ENCODE measurements at places on chromosomes 2 and 18.
A peak's percentile ranks its signal among the peaks of the same experiment; 100 is the strongest.

GRCh38 chr2:218658671-218659257 lies 659 bp downstream of the ZNF142 start:
- peak; percentile 33 for DNase-seq

DNA sequence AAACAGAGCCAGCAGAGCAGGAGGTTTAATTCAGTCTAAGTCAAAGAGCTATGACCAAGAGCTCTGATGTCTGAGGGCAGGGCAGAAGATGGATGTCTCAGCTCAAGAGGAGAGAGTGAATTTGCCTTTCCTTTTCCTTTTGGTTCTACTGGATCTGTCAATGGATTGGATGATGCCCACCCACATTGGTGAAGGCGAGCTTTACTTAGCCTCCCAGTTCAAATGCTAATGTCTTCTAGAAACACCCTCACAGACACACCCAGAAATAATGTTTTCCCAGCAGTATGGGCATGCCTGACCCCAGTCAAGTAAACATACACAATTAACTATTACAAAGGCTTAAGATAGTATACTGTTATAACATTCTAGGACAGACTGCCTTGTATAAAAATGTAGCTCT lies 236.3 kb upstream of the NRXN1 start:
- no peak for DNase-seq

DNA sequence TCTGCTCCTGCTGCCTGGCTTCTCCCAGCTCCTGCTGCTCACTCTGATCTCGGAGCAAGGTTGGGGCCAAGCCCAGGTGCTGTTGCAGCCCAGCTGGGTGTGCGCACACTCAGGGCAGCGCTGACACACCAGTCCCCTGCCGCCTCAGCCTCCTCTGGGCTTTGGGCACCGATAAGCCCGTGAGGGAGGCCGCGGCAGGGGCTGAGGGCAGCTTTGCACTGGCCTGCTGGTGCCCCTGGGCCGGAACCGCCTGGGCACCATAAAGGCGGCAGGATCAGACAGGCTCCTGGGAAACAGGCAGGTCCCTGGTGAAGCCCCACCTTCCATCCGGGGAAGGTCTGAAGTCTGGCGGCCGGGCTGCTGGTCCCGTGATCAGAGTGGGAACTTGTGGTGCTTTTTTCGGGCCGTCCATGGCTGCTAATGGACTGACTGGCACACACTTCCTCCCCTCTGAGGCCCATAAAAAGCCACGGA lies 14.1 kb upstream of the EML6 start:
- no peak for DNase-seq

GRCh38 chr2:70388128-70388527 lies 86.3 kb upstream of the FAM136A start:
- no peak for DNase-seq

GRCh38 chr2:10083046-10083445 lies 2.8 kb upstream of the CYS1 start:
- no peak for DNase-seq

- no peak for DNase-seq
These were observed 53.5 kb upstream of the PGAP1 start for GRCh38 chr2:196980001-196980400.

GRCh38 chr2:233410196-233410760 lies 56.0 kb downstream of the DGKD start:
- DNase-seq: no peak

DNA sequence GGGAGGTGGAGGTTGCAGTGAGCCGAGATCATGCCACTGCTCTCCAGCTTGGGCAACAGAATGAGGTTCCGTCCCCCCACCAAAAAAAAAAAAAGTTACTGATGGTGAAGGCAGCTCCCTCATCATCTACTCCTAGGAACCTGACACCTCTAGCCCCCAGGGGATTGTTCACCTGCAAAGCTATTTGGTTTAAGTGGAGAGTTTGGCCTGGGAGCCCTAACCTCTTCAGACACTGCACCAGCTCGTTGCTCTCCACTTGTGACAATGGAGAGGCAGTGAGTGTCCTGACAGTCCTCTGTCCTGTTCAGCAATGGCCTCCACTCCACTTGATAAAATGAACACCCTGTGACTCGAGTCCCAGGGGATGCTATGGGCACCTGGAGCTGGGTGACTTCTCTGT lies 43.5 kb downstream of the ATP6V1C2 start:
- no peak for DNase-seq

DNA sequence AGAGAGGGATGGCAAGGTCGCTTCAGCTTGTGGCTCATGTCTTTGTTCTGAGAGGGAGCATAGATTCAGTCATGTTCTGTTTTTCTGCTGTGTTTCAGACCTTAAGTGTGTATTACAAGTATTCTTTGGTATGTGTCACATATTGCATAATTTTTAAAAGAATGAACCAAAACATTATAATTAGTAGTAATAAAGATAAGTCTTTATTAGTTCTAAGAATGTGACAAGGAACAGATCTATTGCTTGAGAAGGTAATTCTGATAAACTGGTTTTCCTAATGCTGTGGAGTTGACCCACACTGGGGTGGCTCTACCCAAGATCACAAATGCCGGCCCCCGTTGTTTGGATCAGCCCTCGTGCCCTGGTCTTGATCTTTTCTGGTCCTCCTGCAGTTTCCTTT lies 124.3 kb upstream of the FOSL2 start:
- DNase-seq: no peak

- no peak for DNase-seq
These were observed 306.2 kb upstream of the CXCR4 start for GRCh38 chr2:136424112-136424511.

DNA sequence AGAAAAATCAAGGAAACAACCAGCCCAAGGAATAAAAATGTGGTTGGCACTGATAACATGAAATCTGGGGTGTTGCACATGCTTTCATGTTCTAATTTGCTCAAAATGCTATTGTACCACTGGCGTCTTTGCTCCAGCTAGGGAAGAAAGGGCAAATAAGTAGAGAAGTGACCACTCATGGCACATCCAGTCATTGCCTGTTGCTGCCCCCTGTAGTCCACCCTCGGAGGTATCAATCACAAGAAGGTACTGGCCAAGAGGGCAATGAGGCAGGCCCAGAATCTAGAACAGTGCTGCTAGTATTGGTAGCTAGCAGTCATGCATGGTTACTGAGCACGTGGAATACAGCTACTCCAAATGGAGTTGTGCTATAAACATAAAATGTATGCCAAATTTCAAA lies 213.4 kb downstream of the CDCA7 start:
- DNase-seq: peak; percentile 15

DNA sequence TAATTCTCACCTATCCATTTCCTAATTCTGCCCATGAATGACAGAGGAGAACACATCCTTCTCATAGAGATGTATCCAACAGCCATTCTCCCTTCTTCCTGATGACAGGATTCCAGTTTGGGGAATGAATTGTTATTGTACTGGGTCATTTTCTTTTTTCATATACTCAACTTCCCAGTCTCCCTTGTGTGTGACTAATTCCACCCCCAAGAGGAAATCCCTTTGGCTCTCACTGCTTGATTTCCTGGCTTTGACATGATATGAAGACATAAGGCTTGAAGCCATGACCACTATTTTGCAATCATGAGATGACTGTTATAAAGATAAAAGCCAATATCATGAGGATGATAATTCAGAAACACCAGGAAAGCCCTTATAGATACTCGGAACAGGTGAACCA lies 384.7 kb upstream of the ACVR2A start:
- no peak for DNase-seq

DNA sequence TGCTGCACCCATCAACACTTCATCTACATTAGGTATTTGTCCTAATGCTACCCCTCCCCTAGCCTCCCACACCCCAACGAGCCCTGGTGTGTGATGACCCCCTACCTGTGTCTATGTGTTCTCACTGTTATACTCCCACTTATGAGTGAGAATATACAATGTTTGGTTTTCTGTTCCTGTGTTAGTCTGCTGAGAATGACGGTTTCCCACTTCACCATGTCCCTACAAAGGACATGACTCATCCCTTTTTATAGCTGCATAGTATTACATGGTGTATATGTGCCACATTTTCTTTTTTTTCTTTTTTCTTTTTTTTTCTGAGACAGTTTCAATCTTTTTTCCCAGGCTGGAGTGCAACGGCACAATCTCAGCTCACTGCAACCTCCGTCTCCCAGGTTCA lies 284.1 kb upstream of the CYP26B1 start:
- no peak for DNase-seq

All from HL-60 (cell line).